Umbilical cord (tissue), 2 donors: ENCODE measurements at places on chromosomes 1 and 21.

- DNase-seq = no peak
Measured at GRCh38 chr21:41815652-41816582, 49.1 kb upstream of the RIPK4 start.

GRCh38 chr1:22074803-22075202 lies 22.3 kb downstream of the CDC42 start:
- DNase-seq = no peak

DNA sequence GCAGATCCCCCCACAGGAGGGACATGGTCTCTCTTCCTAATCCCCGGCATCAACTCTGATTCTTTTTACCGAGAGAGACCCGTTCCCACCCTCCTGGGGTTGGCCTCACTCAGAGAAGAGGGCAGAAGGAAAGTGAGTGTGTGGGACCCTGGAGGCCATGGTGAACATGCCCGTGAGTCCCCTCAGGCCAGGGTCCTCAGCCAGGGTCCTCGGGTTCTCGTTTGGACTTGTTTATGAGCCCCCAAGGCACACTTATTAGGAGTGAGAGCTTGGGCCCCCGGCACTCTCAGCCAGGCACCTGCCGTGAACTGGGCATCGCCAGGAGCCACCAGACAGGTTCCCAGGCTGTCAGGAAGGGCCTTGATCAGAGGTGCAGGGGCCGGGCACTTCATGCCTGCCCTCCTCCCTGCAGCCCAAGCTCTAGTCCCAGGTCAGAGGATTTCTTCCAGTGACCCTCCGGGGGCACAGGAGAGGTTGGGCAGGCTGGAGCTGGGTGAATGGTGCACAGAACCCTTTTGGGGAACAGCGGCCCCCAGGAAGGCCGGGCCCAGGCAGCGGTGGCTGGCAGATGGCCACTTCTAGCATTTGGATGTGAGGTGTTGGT lies 122.6 kb downstream of the CRYAA start:
- DNase-seq = no peak

GRCh38 chr1:109620401-109620791 lies 759 bp downstream of the AMPD2 start:
- peak; percentile 88 for DNase-seq

GRCh38 chr1:193681422-193681821 lies 495.0 kb upstream of the B3GALT2 start:
- no peak for DNase-seq

DNA sequence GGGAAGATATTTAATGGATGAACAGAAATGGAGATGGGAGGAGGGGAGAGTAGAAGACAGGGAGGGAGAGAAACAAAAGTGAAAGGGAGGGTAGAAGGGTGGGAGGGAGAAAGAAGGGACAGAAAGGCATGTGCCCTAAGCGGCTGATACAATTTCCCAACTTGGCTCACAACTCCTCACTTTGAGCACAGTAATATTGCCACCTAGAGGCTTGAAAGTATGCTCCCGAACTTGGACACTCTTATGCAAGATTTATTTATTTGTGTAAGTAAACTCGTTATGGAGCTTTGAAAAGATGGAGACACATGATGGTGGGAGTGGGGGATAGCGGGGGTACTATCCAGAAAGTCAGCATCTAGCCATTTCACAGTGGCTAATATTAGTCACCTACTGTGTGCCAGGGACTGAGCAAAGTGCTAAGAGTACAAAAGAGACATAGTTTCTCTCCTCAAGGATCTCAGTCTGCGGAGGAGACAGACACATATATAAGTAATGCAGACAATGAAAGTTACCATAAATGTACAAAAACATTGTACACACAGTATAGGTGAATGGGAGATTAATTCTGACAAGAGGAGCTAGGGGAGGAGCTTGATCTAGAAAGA lies 189.7 kb downstream of the SEC16B start:
- peak; percentile 77 for DNase-seq

GRCh38 chr1:194723067-194723466 lies 1536.7 kb upstream of the B3GALT2 start:
- DNase-seq = no peak

DNA sequence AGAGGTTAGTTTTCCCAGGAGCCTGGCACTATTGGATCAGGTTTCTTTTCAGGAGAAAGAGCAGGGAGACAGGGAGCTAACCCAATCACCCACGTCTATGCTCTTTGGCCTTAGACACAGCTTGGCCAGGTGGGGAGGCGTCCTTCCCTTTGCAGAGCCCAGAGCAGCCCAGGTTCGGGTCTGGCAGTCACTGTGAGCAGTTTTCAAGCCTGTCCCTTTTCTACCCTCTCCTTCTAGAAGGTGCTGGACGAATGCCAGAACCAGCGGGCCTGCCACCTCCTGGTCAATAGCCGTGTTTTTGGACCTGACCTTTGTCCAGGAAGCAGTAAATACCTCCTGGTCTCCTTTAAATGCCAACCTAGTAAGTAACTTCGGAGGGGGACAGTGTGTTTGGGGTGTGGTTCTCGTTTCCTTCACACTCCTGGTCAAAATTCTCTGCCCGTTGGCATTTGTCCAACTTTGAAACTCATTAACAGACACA lies 44.9 kb downstream of the EVA1C start:
- peak; percentile 17 for DNase-seq

DNA sequence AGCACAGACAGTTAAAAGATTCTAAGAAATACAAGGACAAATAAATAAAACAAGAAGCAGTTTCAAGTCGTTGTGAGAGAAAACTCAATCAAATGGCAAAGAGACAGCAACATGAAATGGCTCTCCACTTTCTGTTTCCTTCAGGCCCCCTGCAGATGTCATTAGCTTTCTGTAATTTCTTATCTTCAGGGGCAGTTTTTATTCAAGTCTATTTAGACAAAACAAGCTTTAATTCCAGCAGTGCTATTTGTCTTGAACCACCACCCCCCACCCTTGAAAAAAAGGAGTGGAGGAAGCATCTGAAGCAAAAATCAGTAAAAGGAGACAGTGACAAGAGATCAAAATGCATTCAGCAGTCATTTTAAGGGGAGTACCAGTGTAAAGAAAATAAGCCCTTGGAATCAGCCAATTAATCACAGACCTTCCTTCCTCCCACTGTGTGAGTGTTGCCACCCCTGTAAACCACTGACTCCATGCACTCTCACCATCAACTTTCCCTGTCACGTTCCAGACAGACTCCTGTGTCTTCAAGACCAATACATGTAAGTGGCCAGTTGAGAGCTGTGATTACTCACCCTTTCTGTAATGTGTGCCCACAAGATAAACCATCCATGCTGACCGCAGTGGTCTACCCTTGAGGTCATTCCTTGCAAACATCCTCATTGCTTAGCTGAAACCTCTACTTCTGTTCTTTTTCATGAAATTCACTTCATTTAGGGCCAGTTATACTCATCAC lies 136.1 kb upstream of the HOOK1 start:
- DNase-seq = no peak

DNA sequence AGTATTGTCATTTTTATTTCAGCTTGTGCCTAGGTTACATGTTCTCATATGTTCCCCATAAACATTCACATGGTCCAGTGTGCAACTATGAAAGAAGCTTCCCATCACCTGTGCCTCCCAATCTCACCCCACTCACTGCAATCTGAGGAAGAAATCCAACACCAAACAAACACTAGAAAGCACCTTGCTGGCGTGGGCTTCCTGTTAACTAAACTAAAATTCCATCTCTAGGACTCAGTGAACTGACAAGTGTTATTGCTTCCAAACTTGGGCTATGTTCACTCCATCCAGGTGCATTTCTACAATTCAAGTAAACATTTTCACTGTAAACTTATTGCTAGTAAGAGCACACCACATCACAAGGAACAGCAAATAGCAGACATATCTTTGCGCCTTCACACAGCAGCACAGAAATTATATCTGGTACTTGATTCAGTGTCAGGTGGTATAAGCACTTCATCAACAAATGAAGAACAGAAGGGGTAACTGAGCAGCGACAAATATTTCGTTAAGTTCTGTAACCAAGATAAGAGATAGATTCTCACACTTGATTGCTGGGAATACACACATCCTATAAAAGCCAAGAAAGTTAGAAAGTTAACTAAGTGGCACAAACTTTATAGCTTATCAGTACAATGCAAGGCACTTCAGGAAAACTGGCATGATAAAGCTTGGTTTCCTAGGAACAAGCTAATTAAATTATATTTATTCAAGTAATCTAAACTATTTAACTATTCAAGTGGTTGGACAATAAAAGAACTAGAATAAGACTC lies 8.9 kb upstream of the KCNJ15 start:
- DNase-seq = no peak

- DNase-seq = no peak
Measured at GRCh38 chr1:247962911-247963588, 2.0 kb upstream of the OR2AK2 start.

GRCh38 chr1:25631750-25632485 lies 15.3 kb downstream of the MAN1C1 start:
- no peak for DNase-seq

- DNase-seq = no peak
Measured at GRCh38 chr1:178019622-178020021, 49.8 kb upstream of the SEC16B start.

- DNase-seq = no peak
Measured at GRCh38 chr21:31483146-31483545, 139.1 kb upstream of the TIAM1 start.

GRCh38 chr1:199931666-199932377 lies 95.7 kb upstream of the NR5A2 start:
- no peak for DNase-seq

GRCh38 chr1:63342402-63342801 lies 20.0 kb downstream of the FOXD3 start:
- no peak for DNase-seq

DNA sequence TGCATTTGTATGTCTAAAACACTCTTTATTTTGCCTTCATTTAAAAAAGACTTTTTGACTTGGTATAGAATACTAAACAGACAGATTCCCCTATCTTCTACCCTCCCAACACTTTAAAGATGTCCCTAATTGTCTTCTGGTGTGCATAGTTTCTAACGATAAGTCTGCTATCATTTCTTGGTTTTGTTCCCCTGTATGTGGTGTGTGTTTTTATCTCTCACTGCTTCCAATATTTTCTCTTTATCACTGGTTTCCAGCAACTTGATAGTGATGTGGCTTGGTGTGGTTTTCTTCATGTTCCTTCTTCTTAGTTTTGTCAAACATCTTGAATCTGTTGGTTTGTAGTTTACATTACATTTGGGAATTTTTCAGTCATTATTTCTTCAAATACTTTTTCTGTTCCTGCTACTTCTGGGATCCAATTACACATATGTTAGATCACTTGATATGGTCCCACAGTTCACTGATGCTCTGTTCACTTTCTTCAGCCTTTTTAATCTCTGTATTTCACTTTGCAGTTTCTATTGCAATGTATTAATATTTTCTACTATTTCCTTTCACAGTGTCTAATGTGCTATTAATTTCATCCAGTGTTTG lies 23.2 kb downstream of the F5 start:
- DNase-seq = no peak

DNA sequence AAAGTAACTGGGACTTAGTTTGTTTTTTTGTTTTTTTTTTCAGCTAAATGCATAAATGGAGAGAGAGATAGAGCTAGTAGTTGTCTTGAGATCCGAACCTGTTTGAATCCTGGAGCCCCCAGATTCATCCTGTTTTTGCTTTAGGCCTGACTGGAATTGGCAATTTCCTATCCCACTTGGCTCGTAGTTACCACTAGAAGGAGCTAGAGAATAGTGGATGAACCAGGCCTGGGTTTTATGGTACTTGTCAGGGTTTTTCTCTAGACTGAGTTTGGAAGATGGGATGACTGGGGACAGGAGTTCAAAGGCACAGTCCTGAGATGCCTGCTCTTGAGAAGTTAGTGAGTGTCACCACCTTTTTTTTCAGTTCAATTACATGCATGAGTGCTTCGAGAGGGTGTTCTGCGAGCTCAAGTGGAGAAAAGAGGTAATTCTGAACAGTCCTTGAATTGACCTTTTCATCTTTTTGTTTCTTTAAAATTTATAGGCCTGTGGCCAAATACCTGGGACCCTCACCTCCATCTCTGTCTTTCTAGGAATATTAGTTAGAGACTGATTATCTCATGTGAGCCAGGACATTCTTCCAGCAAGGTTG lies 23.4 kb downstream of the CELF3 start:
- peak; percentile 49 for DNase-seq

GRCh38 chr1:17606826-17607440 lies 67.4 kb downstream of the ARHGEF10L start:
- peak; percentile 64 for DNase-seq

DNA sequence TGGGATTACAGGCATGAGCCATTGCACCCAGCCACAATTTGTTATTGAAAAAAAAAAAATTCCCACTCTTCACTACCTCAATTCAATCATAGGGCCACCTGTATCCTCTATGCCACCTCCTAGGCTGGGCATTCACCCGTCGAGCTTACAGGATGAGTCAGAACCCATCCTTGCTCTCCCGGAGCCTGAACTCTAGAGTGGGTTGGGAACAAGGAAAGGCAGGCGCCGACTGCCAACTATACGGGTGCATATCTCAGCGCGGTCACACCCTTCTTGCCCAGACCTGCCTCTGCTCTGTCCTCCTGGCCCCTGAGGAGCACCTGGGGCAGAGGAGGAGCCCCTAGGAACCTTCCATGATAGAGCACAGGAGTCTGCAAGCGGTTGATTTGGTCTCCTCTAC lies 21.4 kb upstream of the LBR start:
- no peak for DNase-seq

GRCh38 chr1:186775881-186776560 lies 52.7 kb upstream of the PLA2G4A start:
- DNase-seq = no peak

DNA sequence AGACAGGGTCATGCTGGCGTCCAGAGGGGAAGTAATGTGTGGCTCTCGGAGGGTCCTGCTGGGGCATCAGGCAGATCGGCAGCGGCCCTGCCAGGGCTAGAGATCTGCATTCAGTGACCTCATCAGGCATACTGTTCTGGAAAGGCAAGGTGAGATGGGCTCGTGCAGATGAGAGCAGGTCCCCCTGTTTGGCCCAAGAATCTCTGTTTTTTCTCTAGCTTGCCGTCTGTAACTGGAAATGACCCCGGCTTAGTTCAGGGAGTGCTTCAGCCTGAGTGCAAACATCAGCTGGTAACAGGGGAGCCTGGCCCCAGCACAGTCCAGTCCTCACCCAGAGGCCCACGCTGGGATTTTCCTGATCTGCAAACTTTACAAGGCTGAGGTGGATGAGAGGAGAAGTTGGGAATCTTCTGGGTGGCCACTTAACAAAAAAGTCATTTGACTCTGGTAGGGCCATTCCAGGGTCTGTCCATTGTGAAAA lies 2.1 kb downstream of the FAM163A start:
- DNase-seq = no peak

DNA sequence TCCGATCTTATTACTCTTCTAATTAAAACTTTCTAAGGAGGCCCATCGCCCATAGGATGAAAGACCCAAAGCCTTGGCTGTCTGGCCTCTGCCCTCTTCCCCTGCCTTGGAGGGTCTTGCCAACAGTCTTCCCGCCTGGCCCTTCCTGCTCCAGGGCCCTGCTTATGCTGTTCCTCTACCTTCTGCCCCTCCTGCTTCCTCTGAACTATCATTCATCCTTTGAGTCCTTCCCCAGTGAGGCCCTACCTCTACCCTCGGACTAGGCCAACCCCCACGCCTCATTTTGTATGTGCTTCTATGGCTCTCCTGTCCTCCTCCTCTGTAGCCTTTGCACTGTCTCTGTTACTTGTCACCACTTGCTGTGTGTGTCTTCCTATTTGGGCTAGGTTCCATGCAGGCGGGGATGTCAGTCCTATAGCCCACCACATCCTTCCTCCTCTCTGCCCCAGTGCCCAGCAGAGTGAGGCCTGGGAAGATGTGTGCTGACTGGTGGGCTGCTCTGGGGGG lies 5.4 kb downstream of the RUSC1 start:
- no peak for DNase-seq
